Temporal lobe (tissue), 4 donors: ENCODE measurements at places on chromosomes 6 and 20. TPM values are rescaled to one million over a fixed set of nuclear protein-coding genes. Genes with fewer than 3 reads are reported as not detected.

The HCRTR2 gene
- 13.3 TPM for total RNA-seq

The ACOT13 gene
- 2.7 TPM for total RNA-seq

The GJA10 gene
- not detected for total RNA-seq

The NKX2-2 gene
- total RNA-seq, result 0.98 TPM

The FAM217A gene
- total RNA-seq, result not detected

The SMOC2 gene
- total RNA-seq, result 3.2 TPM

The PCK1 gene
- under 0.01 TPM for total RNA-seq

The PABPC1L gene
- 5.2 TPM for total RNA-seq

The TFAP2C gene
- total RNA-seq, result 3.9 TPM

The MMP24 gene
- 75.0 TPM for total RNA-seq

The NEURL2 gene
- 3.2 TPM for total RNA-seq

The NMBR gene
- 4.7 TPM for total RNA-seq

The HM13 gene
- total RNA-seq, result 25.8 TPM

The WFDC5 gene
- total RNA-seq, result not detected

The FOXQ1 gene
- 1.7 TPM for total RNA-seq

The UFL1 gene
- 13.8 TPM for total RNA-seq

The CCDC28A gene
- 7.4 TPM for total RNA-seq
